Activated T-cell treated with anti-CD3 and anti-CD28 coated beads, Interleukin-2, amount 50 U/mL, for 72 hours (primary cell): ENCODE measurements at places on chromosomes 1 and 21. TPM values are rescaled to one million over a fixed set of nuclear protein-coding genes. Genes with fewer than 3 reads are reported as not detected.
A peak's percentile ranks its signal among the peaks of the same experiment; 100 is the strongest.

Gene CELA3B
- total RNA-seq: not detected

Gene VWA5B1
- total RNA-seq: 0.22 TPM

Gene ACOT11
- 1.5 TPM for total RNA-seq

Gene TRIM58
- 0.21 TPM for total RNA-seq

Gene CAPN9
- total RNA-seq: not detected

Gene SH2D1B
- total RNA-seq: 0.32 TPM

Gene ITLN2
- not detected for total RNA-seq

Gene LIPI
- total RNA-seq: not detected

Gene DMBX1
- total RNA-seq: 0.37 TPM

Gene GPR37L1
- not detected for total RNA-seq

Gene AK4
- 14.9 TPM for total RNA-seq

Gene FASLG
- total RNA-seq: 9.0 TPM

DNA sequence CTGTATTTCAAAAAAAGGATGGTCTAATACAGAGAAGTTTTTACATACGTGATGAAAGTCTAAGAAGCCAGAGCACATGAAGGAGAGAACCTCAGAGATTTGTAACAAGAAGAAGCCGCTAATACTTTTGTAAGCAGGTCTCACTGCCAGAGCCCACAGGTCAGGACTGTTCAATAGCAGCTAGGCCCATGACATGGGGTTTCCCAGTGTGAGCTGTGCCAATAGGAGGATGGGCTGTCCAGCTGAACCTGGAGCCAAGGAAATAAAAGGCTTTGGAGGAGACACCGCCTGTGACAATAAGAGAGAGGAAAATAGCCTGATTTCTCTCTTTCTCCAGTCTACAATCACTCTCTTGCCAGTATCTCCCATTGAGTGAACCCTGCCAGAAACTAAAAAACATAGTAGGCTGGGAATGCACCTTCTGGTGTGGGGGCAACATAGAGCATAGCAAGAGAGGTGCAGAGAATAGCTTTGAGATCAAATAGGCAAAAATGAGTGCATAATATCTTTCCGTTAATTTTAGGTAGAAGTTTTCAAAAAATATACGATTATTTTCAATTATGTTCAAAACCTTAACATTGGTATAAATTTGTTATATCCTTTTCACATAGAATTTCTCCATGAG is 360.3 kb downstream of the NEGR1 start:
- DNase-seq: no peak

DNA sequence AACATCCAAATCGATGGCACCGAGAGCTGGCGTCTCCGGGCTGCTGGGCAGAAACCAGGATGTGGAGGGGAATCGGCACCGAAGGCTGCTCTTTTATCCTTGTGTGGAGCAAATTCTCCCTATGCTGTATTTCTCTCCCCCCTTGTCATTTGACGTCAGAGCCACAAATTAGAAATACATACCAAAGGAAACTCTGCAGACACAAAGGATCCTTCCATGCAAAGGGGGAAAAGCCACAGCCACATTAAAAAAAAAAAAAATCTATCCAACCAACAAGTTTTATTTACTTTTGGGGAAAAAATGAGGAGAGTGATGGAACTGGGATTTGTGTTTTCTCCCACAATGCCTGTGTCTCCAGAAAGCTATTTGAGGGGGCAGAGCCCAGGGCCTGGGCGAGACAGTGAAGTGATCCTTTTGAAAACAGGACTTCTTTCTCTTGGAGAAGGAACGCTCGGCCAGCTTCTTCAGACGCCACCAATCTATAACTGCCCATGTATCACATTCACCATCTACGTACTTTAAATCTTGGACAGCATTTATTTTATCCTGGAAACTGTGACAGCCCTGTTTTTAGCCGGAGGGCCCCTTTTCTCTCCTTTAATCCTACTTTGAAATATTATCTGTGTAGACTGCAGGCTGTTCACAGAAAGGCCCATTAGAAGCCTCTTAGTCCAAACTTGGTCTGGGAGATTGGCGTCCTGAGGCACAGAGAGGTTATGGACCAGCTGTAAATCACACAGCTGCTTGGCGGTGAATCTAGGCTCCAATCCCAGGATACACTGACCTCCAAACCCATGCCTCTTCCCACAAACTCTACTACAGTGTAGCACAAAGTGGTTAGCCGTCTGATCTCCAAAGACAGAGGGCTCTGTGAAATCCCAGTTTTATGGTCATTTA is 4.5 kb downstream of the KANK4 start:
- DNase-seq: no peak

DNA sequence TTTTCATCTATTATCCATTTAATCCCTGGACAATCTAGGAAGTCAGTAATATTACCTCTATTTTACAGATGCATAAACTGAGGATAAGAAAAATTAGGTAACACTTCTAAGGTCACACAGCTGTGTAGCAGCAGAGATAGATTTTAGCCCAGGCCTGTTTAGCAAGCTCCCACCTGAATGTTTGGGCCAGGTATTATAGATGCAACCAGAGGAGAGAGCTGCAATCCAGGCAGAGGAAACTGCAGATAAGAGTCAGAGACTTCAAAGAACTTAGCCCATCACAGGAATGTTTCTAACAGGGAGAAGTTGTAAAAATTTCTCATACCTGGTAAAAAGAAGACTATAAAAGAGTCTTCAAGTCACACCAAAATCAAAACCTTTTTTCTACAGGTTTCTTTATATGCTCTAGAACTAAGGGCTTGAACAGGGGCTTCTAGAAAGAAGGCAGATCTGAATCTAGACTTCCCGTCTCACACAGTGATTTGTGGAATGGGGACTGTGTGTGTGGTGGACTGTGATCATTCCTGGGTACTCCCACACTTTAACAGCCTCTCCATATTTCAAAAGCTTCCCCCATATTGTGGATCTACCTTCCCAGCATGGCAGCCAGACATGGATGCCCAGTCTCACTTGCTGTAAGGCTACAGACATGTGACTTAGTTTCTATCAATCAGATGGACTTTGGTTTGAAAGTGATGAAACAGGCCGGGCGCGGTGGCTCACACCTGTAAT is 128.7 kb downstream of the TLR5 start:
- no peak for DNase-seq

GRCh38 chr1:114641377-114641776 is 28.5 kb downstream of the DENND2C start:
- no peak for DNase-seq

DNA sequence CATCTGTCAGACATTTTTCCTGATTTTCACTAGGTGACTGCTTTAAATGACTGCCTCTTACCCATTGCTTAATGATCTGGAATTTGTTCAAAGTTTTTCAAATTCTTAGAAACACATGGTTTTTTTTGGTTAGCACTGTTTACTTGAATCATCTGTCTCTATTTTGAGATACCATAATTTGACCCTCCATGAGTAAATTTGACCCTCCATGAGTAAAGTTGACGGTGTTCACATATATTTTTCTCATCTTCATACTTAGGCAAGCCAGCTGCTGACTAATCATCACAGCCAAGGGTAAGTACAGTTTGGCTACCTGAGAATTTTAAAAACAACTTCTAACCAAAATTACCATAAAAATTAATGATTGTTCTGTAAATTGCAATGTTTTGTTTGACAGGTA is 586.5 kb downstream of the PTBP2 start:
- no peak for DNase-seq

DNA sequence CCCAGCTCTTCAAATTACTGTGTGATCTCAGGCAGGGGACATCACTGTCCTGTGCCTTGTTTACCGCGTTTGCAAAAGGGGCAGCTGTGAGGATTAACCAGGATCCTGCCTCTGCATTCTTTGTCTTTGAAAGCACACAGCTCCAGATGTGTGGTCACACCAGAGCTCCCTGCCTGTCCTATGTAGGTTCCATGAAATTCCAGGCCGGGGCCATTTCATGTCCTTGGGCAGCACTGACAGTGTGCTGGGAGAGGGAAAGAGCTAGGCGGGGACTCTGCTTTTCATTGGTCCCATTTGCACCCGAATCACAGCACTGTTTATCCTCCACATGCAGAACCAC is 42.2 kb upstream of the SELENON start:
- no peak for DNase-seq

DNA sequence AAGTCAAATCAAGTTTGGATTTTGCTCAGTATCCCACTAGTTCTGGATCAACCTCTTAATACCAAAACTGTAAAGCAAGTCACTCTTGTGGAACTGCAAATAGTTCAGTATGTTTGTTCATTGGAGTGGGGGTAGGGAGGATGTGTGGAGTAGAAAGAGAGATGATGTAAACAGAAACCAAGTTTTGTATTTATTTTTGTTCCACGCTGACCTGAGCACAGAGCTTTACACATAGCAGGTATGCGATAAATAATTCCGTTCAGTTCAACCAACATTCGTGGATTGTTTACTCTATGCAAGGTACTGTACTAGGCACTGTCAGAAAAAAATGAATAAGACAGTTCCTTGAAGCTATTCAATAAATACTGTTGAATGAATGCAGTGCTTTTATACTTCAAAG is 4.5 kb upstream of the ZNF644 start:
- no peak for DNase-seq

DNA sequence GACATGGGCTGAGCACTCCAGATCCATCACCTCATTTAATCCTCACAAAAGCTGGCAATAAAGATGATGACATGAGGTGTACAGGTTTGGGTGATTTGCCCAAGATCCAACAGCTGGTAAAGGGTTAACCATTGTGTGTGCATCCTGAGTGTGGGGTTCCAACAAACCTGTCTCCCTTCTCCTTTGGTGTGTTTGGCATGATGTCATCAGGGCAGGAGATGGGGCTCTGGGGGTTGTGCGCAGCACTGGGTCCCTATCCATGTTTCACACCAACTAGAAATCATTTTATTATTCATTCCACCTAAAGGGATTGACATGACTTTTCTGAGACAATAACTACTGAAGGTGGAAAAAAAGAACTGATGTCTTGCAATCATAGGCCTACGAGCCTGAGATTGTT is 452.5 kb downstream of the SIPA1L2 start:
- DNase-seq: no peak

DNA sequence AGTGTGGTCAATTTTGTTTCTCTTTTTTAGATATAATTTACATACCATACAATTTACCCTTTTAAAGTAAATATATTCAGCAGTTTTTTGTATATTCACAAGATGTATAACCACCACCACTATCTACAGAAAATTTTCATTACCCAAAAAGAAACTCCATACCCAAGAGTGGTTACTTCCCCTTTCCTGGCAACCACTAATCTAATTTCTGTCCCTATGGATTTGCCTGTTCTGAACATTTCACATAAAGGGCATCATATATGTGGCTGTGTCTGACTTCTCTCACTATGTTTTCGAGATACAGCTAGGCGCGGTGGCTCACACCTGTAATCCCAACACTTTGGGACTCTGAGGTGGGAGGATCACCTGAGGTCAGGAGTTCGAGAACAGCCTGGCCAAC is 13.6 kb downstream of the PACC1 start:
- DNase-seq: no peak

DNA sequence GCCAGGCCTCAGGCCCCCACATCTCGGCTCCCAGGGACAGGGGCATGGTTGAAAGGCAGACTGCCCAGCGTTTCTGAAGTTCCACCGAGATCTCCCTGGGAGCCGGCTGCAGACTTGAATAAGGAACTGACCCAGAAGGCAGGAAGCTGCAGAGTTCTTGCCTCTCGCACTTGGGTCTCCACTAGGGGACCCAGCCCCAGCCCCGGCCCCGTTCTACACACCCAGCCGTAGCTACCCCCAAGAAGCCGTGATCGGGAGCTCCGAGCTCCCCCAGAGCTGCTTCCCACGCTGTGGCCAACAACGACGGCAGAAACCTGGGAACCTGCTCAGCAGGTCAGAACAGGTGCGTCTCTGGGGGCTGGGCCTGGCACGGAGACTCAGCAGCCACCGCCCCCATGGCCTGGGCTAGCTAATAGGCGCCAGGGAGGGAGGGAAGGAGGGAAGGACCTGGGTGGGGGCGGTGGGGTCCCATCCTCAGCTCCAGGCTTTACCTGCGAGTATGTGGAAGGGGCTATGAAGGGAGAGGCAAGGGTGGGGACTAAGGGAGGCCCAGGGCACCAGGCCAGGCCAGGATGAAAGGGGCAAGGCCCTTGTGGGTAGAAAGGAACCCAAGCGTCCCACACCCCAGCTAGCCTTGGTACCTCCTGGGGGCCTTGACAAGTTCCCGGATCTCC is at the start of gene NECTIN4:
TSS of gene NECTIN4 (minus strand) at position 308 of the 674 bp plus-strand sequence. CDS start at position 46, 262 bp downstream.
- no peak for DNase-seq

GRCh38 chr1:58249737-58250586 is 296.6 kb downstream of the OMA1 start:
- peak; percentile 4 for DNase-seq

GRCh38 chr1:158028969-158029368 is 35.5 kb downstream of the KIRREL1 start:
- DNase-seq: no peak

- DNase-seq: no peak
Observed at GRCh38 chr1:205572421-205572820, 59.4 kb downstream of the ELK4 start.

DNA sequence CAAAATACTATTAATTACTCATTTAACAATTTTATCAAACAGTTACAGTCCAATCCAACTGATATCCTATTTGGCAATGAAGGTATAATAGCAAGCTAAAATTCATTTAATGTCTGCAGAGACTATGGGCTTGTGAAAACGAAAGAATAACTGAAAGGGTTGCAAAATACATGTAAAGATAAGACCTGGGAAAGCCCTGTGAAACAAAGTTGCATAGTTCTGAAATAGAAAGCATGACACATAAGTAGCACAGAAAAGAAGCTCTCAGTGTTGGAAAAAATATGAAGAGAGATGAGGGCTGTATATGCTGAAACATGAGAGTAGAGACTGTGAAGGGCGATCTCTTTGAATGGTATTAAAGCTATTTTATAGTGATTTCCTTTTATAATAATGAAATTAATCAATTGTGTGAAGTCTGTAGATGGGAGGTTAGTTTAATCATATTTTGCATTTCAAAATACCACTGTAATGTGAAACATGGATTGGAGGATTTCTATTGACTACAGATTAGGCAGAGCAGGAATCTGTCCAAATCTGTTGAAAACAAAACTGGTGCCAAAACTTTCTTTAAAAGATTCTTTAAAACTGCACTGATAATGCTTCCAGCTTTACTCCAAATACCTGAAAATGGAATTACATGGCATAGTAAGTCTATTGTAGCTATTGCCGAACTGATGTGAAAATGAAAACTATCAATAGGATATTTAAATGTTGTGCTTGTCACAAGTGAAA is 1518.9 kb upstream of the B3GALT2 start:
- no peak for DNase-seq

GRCh38 chr21:41783476-41784180 is 16.8 kb upstream of the RIPK4 start:
- peak; percentile 17 for DNase-seq

DNA sequence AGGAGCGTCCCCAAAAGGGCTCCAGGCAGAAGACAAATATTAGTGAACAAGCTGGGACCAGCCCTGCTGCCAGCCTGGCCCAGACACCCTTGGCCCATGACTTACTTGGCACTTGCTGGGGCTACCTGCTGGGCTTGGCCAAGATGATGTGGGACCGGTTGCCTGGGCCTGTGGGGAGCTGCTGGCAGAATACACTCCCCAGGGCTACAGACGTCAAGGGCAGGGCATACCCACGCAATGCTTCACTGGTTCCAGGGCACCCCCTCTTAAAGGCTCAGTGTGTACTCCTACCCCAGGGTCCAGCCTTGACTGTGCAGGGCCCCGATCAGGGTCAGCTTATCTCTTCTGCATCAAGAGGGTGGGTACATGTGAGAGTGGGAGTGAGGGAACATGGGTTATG is 106.5 kb upstream of the SLC2A1 start:
- no peak for DNase-seq

- DNase-seq: no peak
Observed at GRCh38 chr1:180937624-180938225, 25.0 kb downstream of the KIAA1614 start.
